ENCODE measurements at places on chromosomes 4 and X.

DNA sequence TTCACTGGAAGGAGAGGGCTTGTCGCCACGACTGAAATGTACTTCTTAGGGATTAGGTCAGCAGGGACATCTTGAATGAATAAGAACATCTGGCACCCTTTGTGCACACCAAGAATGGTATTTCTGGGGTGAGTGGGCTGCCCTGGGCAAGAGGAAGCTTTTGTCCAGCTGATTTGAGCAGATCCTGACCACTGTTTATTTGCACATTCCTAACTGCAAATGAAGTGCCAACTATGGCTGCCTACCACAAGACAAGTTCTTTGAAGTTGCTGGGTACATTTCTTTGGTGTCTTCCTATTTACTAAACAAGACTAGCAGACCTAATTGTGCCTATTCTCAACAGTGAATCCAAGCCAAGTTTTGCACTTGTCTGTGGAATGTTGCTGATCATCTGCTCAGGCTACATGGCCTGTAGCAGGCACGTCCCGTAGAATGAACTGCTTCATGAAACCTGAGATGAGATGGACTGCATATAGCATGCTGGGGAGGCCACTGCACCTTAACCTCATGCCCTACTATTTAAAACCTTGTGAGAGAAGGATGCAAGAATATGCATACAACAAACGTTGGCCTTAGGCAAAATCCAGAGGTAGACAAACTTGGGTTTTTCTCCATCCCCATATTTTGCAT lies 45.0 kb downstream of the PIR start:
- no peak for DNase-seq

DNA sequence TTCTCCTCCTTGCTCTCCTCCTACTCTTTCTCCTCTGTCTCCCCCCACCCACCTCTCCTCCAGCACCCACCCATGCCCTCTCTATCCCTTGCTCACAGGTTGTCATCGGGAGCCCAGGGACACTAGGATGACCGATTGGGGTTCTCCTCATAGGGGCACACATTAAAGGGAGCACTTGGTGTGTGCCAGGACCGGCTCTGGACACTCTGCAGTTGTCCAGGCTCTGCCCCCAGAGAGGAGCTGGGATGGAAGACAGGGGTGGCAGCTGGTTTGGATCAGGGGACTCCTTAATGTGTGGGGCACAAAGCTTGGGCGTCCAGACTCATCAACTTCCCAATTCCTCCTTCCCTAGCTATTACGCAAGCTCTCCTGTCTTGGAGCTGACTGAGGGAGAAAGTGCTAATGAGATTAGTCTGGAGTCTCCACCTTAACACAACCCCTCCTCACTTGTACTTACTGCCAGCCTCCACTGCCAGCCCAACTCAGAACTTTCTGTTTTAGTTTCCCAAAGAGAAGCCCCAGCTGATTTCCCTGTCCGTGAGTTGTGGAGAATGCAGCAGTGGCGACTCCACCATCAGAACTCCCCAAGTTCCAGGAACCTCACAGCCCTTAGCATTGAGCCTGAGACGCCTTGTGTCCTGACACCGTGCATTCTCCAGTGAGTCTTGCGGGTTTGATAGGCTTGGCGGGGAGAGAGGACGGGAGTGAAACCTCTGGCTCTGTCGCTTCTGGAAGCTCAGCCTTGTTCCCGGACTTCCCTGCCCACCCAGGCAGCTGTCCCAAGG lies 52.2 kb downstream of the CXorf49B start:
- no peak for DNase-seq

DNA sequence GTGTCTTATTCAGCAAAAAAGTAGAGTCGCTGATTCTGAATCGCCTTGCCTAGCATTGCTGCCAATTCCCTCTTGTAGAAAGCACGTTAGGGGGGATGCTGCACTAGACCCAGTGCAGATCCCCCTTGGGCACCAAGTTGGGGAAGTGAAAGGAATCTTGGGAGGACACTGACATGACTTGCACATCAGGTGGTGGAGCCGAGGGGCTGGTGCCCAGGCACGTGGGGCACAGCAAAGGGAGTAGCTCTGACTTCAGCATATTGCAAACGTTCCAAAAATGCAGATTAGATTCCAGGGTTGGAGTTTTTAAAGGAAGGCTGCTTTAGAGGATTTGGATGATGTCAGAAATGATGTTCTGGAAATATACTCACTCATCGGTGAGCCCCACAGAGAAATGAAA lies 47.4 kb upstream of the GPM6B start:
- peak; percentile 7 for DNase-seq

DNA sequence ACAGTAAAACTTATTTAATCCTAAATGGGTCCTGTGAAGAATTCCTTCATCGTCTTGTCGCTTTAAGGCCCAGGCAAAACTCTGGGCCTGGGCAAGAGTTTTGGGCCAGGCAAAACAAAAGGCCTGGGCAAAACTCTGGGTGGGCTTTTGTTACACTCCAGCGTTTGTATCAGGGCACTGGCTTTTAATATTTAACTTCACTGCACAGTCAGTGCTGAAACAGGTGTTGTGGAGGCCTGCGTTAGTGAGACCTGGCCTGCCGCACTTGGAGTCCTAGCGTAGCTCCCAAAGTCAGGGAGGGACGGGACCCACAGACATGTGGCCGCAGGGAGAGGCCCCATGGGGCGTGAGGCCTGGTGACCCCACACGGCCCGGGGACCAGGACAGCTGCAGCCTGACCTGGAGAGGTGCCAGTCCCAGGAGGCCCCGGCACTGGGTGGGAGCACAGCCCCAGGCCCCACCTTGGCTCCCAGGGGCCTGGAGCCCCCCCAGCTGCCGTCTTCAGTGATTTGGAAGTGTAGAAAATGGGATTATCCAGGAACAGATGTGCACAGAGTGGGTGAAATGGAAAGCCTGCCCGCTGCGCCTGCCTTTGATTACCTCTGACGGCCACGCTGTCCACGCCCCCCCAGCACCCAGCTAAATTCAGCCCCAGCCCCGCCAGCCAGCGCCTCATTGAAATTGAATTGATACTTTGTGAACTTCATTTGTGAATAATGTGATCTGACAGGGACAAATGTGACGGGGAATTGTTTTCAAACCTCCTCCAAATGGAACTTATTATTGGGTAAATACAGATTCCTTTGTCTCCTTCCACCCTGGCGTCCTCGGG lies 132.9 kb upstream of the NKX1-1 start:
- DNase-seq: no peak

- peak; percentile 50 for DNase-seq
These were observed 16.4 kb upstream of the NKRF start for GRCh38 chrX:119622356-119623232.
